ENCODE measurements at places on chromosomes 13 and 19.
A peak's percentile ranks its signal among the peaks of the same experiment; 100 is the strongest.

GRCh38 chr13:28613562-28613961 is 45.4 kb upstream of the POMP start:
- no peak for DNase-seq

- no peak for DNase-seq
Measured at GRCh38 chr13:111467111-111467890, 146.9 kb downstream of the TEX29 start.

- no peak for DNase-seq
Measured at GRCh38 chr19:37654118-37654517, 1.1 kb downstream of the ZFP30 start.

DNA sequence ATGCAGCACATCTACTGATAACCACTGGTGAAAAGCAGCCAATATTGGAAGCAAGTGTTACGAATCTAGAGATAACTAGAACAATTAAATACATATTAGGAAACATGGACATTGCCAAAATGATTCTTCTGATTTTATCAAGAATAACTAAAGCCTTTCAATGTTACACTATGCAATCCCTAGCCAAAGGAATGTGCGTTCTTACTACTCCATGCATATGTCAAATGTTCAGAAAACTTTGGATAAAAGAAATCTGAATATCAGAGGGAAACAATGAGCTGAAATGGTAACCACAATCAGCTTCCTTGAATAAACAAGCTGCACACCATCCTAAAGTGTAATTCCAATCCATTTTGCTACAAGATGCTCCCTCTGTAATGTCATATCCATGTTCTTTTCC is 951 bp upstream of the POSTN start:
- no peak for DNase-seq

DNA sequence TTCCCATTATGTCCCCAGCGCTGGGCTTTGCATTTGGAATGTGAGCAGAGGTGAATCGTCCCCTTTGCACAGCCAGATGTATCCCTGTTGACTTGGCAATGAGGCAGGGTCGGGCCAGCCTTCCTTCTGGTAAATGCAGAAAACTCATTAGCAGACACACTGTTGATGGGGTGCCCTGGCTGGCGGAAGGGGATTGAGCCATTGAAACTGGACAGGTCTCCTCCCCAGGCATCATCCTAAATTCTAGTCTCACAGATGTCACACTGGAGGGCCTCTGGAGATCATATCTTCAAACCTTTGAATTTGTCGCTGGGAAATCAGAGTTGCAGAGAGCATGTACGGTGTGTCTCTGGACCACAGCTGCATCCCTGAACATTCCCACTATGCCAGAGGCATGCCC is 219.5 kb upstream of the TSHZ3 start:
- no peak for DNase-seq

DNA sequence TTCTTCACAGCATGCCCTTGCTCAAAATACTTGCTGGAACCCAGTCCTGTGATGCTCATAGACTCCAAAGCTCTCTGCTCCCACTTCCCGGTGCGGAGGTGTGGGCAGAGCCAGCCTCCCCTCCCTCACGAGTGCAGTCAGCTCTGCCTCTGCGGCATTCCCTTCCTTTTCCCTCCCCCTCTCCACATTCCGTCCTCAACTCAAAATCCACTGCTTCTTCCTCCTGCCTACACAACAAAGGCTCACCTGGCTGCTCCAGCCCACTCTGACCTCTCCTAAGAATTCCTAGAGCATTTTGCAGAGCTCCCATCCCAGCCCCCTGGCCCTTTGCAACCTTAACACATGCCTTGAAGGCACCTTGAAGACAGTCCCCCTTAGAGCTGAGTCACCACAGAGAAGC is 527.9 kb downstream of the MYO16 start:
- no peak for DNase-seq

DNA sequence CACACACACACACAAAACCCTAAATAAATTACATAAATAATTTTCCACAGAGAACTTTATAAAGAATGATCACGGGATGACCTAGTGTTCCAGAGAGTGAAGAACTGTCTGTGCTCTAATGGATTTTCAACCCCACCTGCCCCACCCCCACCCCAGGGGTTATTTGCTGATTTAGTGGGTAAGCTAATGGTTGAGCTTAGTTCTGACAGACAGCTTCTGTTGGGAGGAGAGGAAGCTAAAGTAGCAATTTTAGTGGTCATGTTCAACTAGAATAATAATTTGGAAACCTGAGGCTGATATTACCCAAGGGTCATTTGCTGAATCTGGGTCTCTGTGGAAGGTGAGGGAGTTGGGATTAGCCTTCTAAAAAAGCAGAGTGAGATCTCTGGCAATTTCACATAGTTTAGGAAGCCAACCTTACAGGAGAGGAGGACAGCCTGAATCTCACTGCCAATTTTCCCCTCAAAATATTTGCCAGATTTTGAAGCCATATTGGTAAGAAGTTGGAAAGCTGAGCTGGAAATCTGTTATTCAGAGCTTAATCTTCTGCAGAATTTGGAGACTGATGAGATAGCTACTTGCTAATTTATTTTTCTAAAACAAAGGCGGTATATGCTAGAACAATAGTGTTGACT is 68.7 kb downstream of the POSTN start:
- no peak for DNase-seq

DNA sequence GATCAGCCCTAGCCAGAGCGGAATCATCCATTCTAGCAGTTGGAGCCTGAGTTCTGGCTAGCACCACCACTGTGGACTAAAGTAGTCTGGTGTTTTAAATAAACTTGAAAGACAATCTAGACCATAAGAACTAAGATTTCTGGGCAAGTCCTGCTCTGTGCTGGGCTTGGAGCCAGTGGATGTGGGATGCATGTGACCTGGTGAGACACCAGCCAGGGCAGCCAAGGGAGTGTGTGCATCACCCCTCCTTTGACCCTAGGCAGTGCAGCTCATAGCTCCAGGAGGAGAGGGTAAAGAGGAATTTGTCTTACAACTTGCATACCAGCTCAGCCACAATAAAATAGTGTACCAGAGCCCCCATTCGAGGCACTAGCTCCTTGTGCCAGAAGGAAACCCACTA is 21.0 kb downstream of the ITGBL1 start:
- DNase-seq = no peak

GRCh38 chr13:102825400-102825799 is 20.4 kb upstream of the ERCC5 start:
- DNase-seq = no peak

DNA sequence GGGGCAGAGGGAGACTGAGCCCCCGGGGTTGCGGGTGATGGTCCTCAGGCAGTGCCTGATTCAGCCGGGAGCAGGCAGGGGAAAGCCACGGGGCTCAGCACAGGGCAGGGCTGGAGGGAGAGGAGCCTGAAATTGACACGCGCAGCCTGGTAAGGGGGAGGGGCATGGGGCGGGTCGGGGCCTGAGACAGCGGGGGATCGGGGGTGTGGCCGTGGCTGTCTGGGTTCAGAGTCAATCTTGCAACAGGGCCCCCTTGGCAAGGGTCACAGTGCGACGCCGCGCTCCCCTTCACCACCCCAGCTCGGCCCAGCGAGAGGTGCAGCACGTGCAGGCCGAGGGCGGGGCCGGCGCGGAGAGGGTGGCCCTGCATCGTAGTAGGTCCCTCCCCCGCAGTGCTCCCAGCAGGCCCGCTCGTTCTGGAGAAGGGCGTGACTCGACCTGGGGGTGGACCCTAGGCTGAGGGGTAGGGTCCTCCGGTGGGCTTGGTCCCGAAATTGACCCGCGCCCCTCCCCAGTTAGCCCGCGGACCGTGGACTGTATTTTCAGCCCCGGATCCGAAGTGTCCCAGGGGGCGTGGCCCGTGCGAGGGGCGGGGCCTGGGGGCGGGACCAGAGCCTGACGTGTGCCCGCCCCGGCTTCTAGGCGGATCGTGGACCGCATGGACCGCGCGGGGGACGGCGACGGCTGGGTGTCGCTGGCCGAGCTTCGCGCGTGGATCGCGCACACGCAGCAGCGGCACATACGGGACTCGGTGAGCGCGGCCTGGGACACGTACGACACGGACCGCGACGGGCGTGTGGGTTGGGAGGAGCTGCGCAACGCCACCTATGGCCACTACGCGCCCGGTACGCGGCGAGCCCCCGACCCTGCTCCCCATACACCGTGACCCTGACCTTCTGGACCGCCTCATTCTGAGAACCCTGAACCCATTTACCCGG is 6.0 kb downstream of the RCN3 start:
- peak; percentile 47 for DNase-seq

DNA sequence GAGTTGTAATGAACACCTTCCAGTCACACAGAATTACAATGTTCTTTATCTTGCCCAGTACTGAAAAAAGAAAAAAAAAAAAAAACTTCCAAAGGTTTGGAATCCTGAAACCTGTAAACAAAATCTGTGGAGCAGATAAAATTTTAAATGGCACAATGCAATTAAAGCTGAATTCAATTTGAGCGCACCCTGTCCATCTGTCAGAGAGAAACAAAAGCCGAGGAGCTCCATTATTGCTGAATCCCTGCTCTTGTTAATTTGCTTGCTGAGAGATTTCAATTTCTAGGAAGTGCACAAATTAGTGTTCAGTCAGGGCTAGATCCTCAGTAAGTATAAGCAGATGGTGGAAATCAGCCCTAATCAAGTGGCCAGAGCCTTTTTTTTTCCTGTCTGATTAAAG is 65.2 kb downstream of the DACH1 start:
- DNase-seq = peak; percentile 65

DNA sequence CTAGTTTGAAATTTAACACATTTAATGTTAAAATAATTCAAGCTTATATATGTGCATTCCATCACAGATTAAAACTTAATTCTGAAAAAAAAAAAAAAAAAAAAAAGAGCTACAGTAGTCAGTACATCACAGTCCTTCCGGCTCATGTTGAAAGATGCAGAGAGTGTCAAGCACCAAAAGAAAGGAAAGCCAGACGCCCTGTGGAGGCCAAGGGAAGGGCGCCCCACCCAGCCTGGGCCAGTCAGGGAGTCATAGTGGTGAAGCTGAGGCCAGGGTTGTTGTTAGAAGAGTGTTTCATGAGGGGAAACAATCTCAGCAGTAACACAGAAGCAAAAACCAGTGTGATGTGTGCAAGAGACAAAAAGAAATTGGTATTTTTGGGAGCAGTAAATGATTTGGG is 375.3 kb downstream of the MTUS2 start:
- DNase-seq = no peak

DNA sequence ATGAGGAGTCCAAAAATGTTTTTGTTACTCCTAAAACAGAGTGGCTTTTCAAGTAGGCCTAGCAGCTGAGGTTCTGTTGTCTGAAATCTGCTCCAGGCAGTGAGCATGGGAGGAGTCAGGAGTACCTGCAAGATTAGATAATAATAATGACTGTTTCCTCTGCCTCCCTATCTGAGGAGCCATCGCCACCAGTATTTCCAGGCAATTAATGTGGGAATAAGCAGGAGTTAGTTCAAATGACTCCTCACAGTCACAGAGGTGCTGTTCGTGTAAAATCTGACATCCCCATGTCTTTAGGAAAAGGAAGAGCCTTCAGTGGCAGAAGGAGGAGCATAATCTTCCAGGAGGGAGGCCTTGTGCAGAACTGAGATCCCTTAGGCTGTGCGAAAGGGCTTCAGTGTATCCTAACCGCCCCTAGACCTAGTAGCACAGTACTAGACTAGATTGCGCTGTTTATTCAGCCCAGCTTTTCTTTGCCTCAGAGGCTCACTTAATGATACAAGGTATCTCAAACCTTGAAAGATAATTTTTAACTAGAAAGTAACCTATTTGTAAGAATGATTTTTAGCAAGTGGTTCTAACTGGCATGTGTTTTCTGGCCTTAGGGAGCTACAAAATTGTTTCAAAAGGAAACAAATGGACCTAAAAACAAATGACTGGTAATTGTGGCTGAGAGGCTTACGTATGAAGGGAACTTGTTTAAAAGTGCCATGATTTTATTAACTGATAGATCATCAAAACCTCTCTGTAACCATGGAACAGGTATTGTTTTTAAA is 49.0 kb downstream of the FREM2 start:
- no peak for DNase-seq

All from NCI-H1105 (cell line).